ENCODE measurements at places on chromosomes 16 and 17.

GRCh38 chr16:85360323-85361277 lies 248.3 kb upstream of the CIBAR2 start:
- DNase-seq = no peak

GRCh38 chr16:1474796-1475551 lies at the start of gene CLCN7:
CLCN7 (minus strand) TSS chr16:1475028; CDS start chr16:1474974, 54 bp downstream.
- DNase-seq = peak; percentile 91

GRCh38 chr17:82304826-82305726 lies 12.3 kb downstream of the CD7 start:
- DNase-seq = no peak

DNA sequence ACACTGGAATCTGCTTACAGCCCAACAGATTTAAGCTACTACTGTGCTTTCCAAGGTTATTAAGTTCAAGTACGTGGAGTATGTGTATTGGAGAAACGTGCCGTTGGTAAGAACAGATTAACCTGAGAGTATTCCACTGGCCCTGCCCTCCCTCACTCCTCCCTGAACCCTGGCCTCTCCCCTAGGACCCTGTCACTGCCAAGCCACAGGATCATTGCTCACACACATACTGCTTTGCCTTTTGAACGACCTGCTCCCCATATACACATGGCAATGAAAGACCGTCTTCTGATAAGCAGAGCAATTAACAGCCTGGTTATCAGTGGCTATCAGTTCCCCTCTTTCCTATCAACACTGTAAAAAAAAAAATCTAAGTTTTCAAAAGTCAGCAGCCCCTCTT lies 458.9 kb upstream of the DYNLRB2 start:
- DNase-seq = no peak

GRCh38 chr17:4560837-4561256 lies 470 bp upstream of the GGT6 start:
- DNase-seq = no peak

DNA sequence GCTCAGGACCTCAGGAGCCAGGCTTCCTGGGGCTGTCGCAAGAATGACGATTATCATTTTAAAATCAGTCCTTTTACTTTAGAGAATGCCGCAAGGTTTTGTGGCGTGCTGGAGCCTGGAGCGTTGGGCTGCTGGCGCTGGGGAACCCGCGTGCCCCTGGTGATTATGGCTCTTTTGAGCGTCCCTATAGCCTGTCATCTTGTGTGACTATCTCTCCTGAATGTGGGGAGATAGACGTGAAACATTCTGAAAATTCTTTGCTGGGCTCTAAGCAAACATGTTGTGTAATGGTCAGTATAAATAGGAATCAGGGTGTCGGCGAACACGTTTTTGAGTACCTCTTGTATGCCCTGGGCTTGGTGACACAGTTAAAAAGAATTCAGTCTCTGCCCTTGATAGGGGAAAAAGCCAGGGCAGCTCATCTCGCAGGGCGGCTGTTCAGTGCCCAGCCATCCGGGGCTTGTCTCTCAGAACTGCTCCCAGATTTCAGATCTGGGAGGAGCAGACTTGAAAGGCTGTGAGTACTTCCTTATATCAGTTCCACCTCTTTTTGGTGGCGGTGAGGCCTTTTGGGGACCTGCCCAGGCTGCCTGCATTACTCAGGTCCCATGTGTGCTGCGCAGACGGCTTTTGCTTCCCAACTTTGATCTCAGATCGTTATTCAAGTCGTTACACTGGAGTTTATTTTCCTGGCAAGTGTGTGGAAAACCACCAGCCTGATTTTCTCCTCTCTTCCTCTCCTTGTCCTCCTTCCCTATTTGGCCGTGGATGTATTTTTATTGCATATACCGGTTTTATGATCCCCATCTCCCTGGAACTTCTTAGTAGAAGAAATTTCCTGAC lies 973 bp downstream of the SLC7A6 start:
- DNase-seq = peak; percentile 73

- no peak for DNase-seq
Measured at GRCh38 chr16:2043667-2044451, 3.8 kb downstream of the NTHL1 start.

GRCh38 chr16:927931-928330 lies 42.9 kb downstream of the LMF1 start:
- no peak for DNase-seq

- no peak for DNase-seq
Measured at GRCh38 chr16:27404163-27404823, 2.3 kb downstream of the IL21R start.

DNA sequence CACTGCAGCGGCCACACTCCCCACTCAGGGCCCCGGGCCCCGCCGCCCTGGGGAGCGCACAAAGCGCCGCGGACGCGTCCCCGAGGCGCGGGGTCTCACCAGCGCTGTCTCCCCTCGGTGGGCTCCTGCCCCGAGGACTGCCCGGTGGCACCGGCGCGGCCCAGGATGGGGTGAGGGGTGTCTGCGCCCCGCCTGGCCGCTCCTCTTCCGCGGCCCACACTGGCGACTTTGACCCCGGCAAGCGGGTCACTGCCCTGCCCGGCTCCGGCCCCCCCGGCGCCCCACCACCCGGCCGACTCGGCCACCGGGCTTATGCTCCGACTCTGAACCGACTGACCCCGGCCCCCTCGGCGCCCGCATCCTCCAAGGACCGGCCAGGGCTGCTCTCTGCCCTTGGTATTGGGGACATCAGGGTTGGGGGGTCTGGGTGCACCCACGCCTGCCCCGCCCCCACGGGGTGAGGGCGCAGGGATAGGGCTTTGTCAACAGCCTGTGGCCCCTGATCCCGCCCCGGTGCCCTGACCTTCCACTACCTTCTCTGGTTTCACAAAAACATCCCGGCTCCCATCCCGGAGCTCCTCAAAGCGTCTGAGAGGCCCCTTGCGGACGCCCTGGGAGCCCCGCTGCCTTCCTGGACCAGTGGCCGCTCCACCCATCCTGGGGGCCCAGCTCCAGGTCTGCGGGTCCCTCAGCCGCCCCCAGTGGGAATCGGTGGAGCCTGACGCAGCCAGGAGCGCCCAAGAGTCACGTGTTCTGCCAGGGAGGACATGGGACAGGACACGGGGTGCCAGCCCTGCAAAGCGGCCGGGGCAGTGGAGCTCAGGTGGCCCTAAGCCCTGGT lies 829 bp downstream of the GCGR start:
- DNase-seq = no peak

DNA sequence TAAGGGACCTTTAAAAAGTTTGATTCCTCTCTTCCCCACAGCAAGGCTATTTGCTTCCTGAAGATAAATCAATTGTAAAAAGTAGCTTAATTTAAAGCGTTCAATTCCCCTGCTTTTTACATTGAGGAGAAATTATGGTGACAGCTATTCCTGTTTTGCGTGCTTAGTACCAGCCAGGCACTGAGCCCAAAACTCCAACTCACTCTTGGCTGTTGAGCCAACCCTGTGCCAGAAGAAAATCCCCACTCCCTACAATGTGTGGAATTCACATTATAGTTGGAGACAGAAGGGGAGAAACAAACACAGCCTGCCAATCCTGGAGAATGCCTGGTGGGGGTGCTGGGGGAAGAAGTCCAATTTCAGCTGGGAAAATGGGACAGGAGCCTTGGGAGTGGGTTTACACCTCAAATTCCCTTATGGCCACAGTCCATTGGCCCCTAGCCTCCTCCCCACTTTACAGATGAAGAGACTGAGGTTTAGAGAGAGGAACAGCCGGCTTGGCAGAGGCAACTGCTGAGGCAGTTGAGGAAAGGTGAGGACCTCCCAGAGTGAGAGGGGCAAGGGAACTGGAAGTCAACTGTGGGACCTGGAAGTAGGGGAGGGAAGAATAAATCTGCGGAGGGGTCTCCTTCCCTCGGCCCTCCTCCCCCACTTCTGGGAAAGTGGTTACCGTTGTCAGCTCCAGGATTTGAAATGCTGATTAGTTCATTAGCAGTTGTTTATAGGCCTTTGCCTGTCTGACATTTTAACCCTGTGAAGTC lies 26.1 kb downstream of the CDH1 start:
- DNase-seq = no peak

- DNase-seq = no peak
Measured at GRCh38 chr17:43758497-43759174, at the start of gene SOST. SOST (minus strand) TSS chr17:43758791; CDS start chr17:43758741, 50 bp downstream.

DNA sequence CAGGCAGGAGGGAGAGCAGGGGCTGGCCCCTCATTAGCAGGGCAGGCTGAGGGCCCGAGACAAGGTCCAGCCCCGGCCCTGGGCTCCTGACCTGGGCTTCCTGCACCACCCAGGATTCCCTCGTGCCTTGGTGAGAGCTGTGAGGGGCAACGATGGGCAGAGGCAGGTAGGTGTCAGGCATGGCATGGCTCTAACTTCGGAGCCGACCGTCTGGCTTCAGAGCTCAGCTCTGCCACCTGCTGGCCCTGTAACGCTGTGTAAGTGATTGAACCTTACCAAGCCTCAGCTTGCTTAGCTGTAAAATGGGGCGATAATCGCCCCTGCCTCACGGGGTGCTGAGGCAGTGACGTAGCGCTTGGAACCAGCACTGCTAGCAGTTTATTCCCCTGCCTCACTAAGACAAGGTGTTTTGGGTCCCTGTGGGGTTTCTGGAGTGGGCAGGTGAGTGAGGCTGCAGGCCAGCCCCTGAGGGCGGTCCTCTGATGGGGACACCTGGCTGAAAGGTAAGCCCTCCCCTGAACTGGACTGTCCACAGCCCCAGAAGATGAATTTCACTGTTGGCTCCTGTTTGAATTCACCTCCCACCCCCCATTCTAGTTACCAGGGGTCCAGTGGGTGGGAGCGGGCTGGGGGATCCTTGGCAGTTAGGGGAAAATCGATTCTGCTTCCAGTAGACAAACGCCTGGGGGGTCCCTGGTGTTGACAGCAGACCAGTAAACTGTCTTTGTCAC lies 184.8 kb upstream of the GSE1 start:
- peak; percentile 85 for DNase-seq

DNA sequence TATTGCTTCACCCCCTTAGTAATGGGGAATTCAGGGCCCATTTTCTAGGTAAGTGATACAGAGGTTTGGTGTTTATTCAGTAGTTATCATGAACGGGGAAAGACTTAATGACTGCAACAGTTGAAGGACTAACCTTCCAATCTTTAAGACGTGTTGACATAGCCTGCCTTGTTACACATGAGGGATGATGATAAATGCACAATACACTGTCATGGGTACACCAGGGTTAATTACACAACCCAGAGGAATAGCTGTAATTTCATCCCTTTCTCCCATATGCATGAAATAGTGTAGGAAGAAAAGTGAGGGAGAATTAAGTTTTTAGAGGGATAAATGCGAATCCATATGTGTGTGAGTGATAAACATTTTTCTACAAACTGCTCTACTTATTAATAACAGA lies 10.7 kb downstream of the MYH4 start:
- no peak for DNase-seq

DNA sequence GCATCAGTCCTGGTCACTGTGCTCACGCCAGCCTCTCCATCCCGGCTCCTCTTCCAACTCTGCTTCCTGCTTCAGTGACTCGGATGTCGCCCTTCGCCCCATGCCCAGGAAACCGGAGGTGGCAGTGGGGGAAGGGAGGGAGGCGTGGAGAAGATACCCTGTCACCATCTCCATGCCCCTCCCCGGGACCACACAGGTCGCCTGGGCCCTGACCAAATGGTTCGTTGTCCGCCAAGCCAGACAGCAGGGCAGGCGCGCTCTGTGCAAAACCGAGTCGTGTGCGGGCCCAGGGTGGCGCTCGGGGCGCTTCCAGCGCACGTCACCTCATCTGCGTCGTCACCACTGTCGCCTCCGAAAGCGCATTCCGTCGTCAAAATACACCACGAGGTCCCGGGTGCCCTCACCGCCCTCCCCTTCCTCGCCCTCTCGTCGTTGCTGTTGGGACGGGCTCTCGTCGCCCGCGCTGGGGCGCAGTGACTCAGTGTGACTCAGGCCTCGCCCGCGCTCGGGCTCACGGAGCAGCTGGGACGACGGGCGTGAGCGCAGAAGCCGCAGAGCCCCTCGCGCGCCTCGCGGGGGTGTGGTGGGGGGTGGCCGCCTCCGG lies 39.2 kb downstream of the ZNF778 start:
- DNase-seq = peak; percentile 75

GRCh38 chr16:8554881-8555280 lies 35.4 kb downstream of the TMEM114 start:
- DNase-seq = no peak

DNA sequence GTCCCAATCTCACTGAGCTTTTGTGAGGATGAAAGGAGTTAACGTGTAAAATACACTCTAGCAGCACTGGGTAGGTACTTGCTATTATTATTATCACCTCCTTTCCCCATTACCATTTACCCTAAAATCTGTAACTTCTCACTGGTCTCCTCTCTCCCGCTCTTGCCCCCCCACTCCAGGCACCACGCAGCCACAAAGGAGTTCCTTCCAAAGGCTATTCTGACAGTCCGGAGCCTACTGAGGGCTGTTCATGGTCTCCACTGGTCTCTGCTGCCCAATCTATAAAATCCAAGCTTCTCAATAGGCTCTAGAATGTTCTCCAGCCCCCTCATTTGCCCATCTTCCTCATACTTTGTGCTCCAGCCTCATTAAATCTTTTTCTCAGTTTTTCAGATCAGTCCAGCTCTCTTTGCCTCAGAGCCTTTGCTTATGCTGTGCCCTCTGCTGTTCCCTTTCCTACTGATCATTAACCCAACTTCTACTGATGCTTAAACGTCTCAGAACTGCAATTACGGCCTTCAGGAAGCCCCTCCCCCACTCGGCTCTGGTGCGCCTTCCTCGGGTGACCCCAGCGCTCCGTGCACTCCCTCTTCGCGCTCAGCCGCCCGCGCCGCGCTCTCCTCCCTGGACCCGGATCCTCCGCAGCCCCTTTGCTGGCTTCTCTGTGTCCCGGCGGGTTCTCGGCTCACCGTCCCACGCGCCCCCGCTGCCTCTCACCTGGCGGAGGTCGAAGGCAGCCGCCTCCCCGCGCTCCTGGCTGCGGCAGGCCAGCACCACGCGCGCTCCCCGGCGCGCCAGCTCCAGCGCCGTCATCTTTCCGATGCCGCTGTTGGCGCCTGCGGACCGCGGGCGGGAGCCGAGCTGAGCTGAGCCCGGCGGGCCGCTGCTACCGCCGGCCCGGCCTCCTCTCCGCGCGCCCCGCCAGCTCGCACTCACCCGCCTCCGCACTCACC lies 737 bp downstream of the DHRS13 start:
- peak; percentile 76 for DNase-seq

DNA sequence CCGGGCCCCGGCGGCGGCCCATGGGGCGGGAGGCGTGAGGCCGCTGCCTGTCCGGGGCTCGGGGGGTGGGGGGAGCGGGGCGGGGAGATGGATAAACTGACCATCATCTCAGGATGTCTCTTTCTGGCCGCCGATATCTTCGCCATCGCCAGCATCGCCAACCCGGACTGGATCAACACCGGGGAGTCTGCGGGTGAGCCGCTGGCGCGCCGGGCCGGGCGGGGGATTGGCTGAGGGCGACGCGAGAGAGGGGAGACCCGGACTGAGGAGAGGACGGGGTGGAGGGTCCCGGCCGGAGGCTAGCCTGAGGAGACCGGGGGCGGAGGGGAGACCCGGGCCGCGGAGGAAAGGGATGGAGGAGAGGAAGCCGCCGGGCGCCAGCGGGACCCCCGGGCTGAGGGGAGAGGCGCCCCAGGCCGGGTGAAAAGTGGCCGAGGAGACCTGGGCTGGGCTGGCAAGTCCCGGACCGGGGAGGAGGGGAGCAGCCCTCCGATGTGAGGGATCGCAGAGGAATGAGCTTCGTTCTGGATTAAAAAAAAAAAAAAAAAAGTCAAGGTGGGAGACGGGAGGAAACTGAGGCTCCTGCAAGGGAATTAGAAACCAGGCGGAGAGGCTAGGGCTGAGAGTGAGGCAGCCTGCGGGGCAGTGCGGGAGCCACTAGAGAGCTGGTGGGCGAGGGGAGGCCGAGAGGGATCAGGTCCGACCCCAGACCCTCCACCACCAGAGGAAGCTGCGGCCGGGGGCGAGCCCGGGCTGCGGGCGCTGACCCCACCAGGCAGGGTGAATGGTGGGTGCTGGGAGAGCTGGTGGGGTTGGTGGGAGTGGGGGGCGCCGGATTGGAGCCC lies 526 bp downstream of the MOSMO start:
- DNase-seq = peak; percentile 34
